Ovary (tissue), 10 donors: ENCODE measurements at places on chromosomes 2 and 18. TPM values are rescaled to one million over a fixed set of nuclear protein-coding genes. Genes with fewer than 3 reads are reported as not detected.

DNA sequence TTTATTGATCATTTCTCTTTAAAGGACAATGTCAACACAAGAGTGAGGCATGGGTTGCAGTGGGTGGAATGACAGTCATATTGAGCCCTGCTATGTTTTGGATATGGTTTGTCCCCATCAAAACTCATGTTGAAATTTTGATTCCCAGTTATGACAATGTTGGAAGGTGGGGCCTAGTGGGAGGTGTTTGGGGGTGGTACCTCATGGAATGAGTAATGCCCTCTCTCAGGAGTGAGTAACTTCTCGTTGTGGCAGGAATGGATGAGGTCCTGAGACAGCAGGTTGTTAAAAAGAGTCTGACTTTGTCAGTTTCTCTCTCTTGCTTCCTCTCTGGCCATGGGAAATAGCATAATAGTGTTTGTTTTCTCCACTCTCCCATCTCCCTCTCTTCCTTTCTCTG lies 345.3 kb downstream of the DCC start:
- H3K27me3 ChIP-seq = no peaks in the 10 kb centered on the region
- no peak for DNase-seq
- no peaks in the 10 kb centered on the region for H3K4me1 ChIP-seq
- H3K4me3 ChIP-seq = no peak overlapping the region
- H3K27ac ChIP-seq = no peak overlapping the region

DNA sequence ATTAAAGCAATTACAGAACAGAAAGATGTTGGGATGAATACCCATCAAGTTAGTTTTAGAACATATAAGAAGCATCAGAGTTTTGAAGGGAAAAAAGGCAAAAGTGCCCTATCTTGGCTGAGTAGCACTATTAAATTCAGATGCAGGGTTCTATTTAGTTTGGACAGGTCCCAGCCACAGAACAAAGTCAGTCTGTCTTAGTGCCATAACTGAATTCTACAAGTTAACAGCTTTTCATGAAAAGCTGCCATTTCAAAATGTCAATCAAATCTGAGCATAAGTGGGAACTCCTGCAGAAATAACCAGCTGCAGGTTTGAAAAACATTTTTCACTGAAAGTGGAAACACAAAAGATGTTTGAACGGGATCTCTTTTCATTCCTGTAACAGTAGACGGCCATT lies 160.4 kb downstream of the SRBD1 start:
- DNase-seq = no peak
- no peak overlapping the region for H3K27ac ChIP-seq
- H3K27me3 ChIP-seq = no peaks in the 10 kb centered on the region
- no peaks in the 10 kb centered on the region for H3K4me1 ChIP-seq
- H3K36me3 ChIP-seq = no peaks in the 10 kb centered on the region
- H3K4me3 ChIP-seq = no peak overlapping the region

GRCh38 chr18:58793361-58793760 lies 71.3 kb upstream of the ZNF532 start:
- no peak overlapping the region for H3K27ac ChIP-seq
- peaks cover 11% of the 10 kb centered on the region for H3K4me1 ChIP-seq
- DNase-seq = no peak
- H3K27me3 ChIP-seq = no peaks in the 10 kb centered on the region
- H3K4me3 ChIP-seq = no peak overlapping the region

DNA sequence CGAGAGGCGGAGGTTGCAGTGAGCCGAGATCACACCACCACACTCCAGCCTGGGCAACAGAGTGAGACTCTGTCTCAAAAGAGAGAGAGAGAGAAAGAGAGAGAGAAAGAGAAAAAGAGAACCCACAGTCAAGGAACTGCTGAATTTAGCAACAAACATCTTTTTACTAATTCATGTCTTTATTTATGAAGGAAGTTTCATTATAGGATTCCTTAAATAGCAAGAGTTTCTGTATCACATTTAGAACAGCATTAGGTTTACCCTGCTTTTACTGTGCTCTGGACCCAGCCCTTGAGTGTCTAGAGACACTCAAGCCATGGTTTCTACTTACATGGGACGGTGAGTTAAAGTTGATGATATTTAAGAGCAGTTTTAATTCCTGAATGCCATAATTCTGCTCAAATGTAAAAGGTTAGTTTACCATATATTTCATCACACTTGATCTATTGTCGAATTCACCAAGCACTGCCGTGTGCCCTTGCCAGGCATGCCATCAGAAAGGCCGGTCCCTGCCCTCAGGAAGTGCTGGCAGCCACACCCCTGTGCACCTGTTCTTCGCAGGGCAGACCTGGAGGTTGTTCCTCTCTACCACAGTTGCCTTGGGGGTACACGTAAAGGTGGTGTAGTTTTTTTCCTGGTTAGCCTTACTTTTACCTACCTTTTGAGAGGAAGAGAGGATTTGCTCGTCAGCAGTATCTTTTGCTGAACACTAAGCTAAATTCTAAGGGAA lies 153.3 kb downstream of the LDLRAD4 start:
- H3K4me3 ChIP-seq = no peak overlapping the region
- H3K27ac ChIP-seq = no peak overlapping the region
- DNase-seq = no peak

SLC9A4 gene
- total RNA-seq = 0.13 TPM
